Effector memory CD8-positive, alpha-beta T cell (primary cell): ENCODE measurements at places on chromosomes 5 and 9.

DNA sequence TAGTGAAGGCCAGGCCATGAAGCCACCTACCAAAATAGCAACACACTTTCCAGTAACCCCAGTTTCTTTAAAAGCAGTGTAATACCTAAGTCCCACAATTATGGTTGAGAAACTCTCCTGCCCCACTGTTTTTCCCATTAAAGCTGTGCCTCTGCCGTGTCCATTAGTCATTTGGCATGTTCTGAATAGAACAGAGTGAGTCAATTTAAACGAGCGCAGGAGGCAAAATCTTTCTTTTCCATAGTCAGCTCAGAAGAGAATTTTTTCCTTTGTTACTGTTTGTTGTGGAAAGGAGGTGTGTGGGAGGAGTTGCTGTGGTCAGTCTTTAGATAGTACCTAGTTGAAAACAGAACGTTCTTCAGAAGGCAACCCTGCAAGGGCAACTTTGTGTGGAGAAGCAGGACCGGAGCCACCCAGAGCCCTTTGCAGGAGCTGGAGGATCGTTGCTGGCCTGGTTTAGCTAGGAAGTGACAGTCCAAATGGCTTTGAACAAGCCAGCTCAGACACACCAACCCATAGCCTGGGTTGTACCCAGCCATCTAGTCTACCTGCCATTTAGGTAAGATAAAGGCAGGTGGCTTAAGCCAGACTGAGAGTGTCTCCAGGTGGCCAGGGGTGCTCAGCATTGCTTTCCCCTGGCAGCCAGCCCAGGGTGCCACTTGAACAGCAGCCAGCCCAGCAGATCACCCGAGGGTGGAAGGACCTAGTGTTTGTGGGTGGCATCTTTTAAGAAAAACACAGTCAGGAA is 30.4 kb downstream of the GADD45G start:
- no peak for DNase-seq

GRCh38 chr5:113367586-113367985 is 67.2 kb downstream of the TSSK1B start:
- DNase-seq, result no peak

- peak; percentile 52 for DNase-seq
These were observed 1.7 kb downstream of the FST start for GRCh38 chr5:53481887-53482716.

GRCh38 chr5:160075073-160075472 is 44.2 kb downstream of the PWWP2A start:
- no peak for DNase-seq

GRCh38 chr9:15144622-15145061 is 162.4 kb downstream of the TTC39B start:
- DNase-seq, result no peak

GRCh38 chr5:7208938-7209337 is 187.0 kb upstream of the ADCY2 start:
- no peak for DNase-seq

- DNase-seq, result no peak
These were observed 114.3 kb upstream of the POC5 start for GRCh38 chr5:75831561-75831960.

GRCh38 chr5:110439296-110439695 is 287.2 kb downstream of the TMEM232 start:
- no peak for DNase-seq

DNA sequence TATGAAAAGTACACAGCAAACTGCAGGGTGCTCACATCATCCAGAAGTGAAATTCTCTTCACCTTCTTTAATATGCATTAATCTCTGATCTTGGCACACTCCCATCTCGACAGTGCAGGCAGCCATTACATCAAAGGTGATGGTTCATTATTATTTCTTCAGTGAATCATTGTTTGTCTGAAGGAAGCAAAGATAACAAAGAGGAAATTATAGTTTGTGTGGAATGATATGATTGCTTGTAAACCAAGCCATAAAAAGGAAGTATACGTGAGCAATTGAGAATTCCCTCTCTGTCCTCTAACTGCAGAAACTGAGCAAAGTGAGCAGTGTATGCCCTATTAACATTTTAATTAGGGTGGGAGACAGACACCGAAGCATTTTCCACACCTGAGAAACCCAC is 171.6 kb upstream of the PPP1R2B start:
- no peak for DNase-seq

DNA sequence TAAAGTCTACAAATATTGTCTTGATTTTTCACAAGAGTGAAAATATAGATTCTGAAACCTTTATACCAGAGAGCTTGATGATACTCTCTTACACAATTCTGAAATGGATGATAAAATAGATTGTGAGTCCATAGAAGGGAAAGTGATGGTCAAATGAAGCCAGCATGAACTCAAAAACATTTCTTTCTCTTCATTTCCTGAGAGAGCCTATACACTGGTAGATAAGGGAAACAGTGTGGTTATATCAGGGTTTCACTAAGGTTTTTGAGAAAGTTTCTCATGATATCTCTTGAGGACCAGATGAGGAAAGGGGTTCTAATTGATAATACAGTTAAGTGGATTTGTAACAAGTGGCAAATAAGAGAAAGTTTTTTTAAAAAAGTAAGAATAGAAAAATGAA is 254.1 kb downstream of the PJA2 start:
- DNase-seq, result no peak

DNA sequence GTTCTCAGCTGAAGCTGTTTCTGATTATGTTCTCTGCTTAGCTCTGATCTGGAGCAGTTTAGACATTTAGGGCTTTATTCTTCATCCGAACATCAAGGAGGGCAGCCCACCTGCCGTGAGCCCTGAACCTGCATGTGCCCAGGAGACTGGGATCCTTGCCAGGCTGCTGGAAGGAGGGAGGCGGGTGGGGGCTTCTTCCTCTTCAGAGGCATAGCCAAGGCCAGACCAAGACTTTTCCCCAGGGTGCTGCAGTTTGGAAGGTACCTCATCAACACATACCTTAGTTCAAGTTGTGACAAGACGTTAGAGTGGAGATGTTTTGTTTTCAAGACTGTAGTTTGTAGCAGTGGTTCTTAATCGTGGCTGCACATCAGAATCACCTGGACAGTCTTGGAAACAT is 64.9 kb downstream of the RALGPS1 start:
- DNase-seq, result no peak

GRCh38 chr5:92879806-92880543 is 701.0 kb downstream of the NR2F1-AS1 start:
- no peak for DNase-seq

GRCh38 chr5:45696206-45696836 is at the start of gene HCN1:
Gene HCN1, minus strand, starts transcription at chr5:45696380.
- no peak for DNase-seq

GRCh38 chr5:143638654-143639053 is 173.3 kb upstream of the HMHB1 start:
- no peak for DNase-seq

GRCh38 chr9:116501871-116502270 is 185.2 kb upstream of the TRIM32 start:
- no peak for DNase-seq

DNA sequence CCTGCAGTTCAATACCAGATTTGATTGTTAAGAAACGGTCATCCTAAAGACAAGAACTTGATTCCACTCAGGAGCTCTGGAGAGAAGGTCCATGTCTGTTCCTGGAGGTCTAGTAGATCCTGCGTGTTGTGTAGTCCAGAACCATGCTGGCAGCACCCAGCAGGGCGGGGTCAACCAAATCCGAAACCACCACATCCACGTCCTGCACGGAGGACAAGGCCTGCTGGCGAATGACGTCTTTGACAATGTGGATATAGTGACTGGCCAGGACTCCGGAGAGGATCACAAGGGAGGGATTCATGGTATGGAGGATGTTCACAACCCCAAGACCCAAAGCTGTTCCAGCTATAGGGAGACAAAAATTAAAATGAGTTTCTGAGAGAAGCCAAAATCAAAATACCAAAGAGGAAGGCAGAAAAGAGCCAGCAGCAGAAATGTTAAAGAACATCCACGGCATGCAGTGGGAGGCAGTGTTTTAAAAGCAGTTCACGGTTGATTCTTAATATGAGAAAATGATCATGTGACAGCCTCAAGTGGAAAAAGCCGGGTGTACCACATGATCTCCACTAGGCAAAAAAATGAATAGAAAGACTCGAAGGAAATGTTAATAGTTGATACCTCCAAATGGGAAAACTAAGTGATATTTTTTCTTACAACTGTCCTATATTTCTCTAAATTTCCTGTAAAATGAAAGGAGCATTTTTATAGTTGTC is 26.7 kb downstream of the CLTA start:
- no peak for DNase-seq

- DNase-seq, result no peak
These were observed 256.3 kb downstream of the SMARCA2 start for GRCh38 chr9:2271426-2271825.
